WTC11 (cell line): ENCODE measurements at places on chromosomes 3 and 15.

- H3K27ac ChIP-seq, result no peak overlapping the region
- DNase-seq, result no peak
- H3K27me3 ChIP-seq, result no peaks in the 10 kb centered on the region
- H3K36me3 ChIP-seq, result no peaks in the 10 kb centered on the region
- no peak overlapping the region for H3K4me3 ChIP-seq
- H3K4me1 ChIP-seq, result no peaks in the 10 kb centered on the region; the same call in 1 of the 2 replicates
These were observed 477.0 kb downstream of the EPHA3 start for GRCh38 chr3:89584398-89584797.

GRCh38 chr3:23241256-23241655, 38.1 kb downstream of the UBE2E2 start:
- H3K27ac ChIP-seq, result no peak overlapping the region; the same call in 1 of the 2 replicates
- H3K27me3 ChIP-seq, result no peaks in the 10 kb centered on the region
- H3K4me1 ChIP-seq, result peaks cover 39% of the 10 kb centered on the region
- no peak overlapping the region for H3K4me3 ChIP-seq
- no peak for DNase-seq

DNA sequence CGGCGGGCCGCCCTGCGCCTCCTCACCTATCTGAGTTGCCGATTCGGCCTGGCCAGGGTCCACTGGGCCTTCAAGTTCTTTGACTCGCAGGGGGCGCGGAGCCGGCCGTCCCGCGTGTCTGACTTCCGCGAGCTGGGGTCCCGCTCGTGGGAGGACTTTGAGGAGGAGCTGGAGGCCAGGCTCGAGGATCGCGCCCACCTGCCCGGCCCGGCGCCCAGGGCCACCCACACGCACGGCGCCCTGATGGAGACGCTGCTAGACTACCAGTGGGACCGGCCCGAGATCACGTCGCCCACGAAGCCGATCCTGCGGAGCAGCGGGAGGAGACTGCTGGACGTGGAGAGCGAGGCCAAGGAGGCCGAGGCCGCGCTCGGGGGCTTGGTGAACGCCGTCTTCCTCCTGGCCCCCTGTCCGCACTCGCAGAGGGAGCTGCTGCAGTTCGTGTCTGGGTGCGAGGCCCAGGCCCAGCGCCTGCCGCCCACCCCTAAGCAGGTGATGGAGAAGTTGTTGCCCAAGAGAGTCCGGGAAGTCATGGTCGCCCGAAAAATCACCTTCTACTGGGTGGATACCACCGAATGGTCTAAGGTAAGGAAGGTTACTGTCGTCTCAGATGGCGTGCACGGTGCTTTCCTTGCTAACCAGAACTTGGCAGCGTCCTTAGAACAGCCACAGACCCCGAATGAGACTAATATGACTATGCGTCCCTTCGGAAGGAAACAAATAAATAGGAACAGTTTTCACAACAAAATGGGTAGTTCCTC, 567 bp downstream of the TICRR start:
- peak overlapping the region; percentile 90 for H3K27ac ChIP-seq
- peak; percentile 44 for DNase-seq
- peaks cover 22% of the 10 kb centered on the region for H3K36me3 ChIP-seq
- H3K4me1 ChIP-seq, result peaks cover 29% of the 10 kb centered on the region
- H3K4me3 ChIP-seq, result peak overlapping the region; percentile 96

DNA sequence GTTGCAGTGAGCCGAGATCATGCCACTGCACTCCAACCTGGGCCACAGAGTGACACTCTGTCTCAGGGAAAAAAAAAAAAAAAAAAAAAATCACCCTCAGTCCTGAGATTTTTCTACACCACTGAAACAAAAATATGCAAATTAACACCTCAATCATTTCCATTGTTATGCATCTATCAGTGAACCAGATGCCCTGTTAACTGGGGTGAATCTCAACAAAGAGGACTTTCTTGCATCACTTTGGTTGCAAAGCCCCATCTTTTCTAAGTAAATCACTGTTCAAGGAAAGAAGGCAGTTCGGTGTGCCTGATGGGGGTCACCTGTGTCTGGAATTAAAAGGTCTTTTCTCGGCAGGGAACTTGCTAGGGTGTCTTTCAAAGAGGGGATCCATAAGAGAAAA, 421.6 kb downstream of the EPHB1 start:
- DNase-seq, result no peak
- no peaks in the 10 kb centered on the region for H3K27me3 ChIP-seq
- no peaks in the 10 kb centered on the region for H3K36me3 ChIP-seq
- H3K4me1 ChIP-seq, result peaks cover 66% of the 10 kb centered on the region
- no peak overlapping the region for H3K4me3 ChIP-seq
- no peak overlapping the region for H3K27ac ChIP-seq

DNA sequence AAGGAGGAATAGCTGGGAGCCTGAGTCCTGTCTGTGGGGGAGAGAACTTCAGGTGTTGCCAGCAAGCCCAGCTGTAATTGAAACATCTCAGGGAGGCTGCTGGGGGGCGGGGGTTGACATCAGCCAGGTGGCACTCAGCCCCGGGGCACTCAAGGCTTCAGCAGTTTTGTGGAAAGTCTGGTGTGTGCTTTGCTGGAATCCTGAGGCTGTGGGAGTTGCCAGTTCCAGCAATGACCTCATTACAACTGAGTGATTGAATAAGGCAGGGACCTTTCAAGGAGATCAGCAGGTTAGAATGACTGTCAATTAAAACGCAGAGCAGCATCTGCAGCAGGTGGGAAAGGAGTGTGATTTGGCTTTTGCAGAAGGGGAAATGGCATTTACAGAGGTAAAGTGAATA, 75.7 kb downstream of the FAM43A start:
- DNase-seq, result no peak
- no peaks in the 10 kb centered on the region; the same call in 1 of the 2 replicates for H3K27me3 ChIP-seq
- H3K36me3 ChIP-seq, result no peaks in the 10 kb centered on the region
- peaks cover 9% of the 10 kb centered on the region for H3K4me1 ChIP-seq
- no peak overlapping the region for H3K4me3 ChIP-seq
